ENCODE measurements at places on chromosomes 7 and 10. TPM values are rescaled to one million over a fixed set of nuclear protein-coding genes. Genes with fewer than 3 reads are reported as not detected.

ZNF467 gene
- total RNA-seq, result 1.6 TPM

CYCS gene
- total RNA-seq, result 233 TPM

TMEM196 gene
- total RNA-seq, result not detected

BAMBI gene
- total RNA-seq, result 13.1 TPM

CTAGE6 gene
- not detected for total RNA-seq

Data from A549 treated with CORT108297 at 1 μM for 4 hours (cell line).